ENCODE measurements at places on chromosomes 12 and 14. TPM values are rescaled to one million over a fixed set of nuclear protein-coding genes. Genes with fewer than 3 reads are reported as not detected.

The KRT6C gene
- total RNA-seq = not detected

The ASCL1 gene
- 0.10 TPM for total RNA-seq

The GALNT16 gene
- total RNA-seq = not detected

The OR4K14 gene
- not detected for total RNA-seq

The ANP32D gene
- total RNA-seq = not detected

The TRIM9 gene
- total RNA-seq = 0.42 TPM

The RIMKLB gene
- total RNA-seq = 8.3 TPM

The DBX2 gene
- not detected for total RNA-seq

The MYF5 gene
- not detected for total RNA-seq

The FSCB gene
- under 0.01 TPM for total RNA-seq

The LRIG3 gene
- not detected for total RNA-seq

The GLTP gene
- 63.0 TPM for total RNA-seq

The RIPK3 gene
- total RNA-seq = 9.9 TPM

The TMEM233 gene
- total RNA-seq = not detected

The HOXC13 gene
- not detected for total RNA-seq

The CLEC2A gene
- not detected for total RNA-seq

The TRHDE gene
- total RNA-seq = 0.21 TPM

The AQP2 gene
- total RNA-seq = not detected

The TAS2R8 gene
- total RNA-seq = 0.21 TPM

The SERPINA10 gene
- not detected for total RNA-seq

The HOXC12 gene
- total RNA-seq = not detected

The ERH gene
- total RNA-seq = 61.7 TPM

The CACNA1C gene
- 0.10 TPM for total RNA-seq

The FAM90A1 gene
- total RNA-seq = not detected

The GPRC5D gene
- 0.31 TPM for total RNA-seq

The NRIP2 gene
- total RNA-seq = not detected

The OR11H6 gene
- not detected for total RNA-seq

The PPM1H gene
- 1.3 TPM for total RNA-seq
